ENCODE measurements at places on chromosomes 2 and 18.

GRCh38 chr2:217622205-217623060, 380.4 kb downstream of the TNS1 start:
- DNase-seq: no peak

GRCh38 chr2:145572238-145572637, 1052.3 kb upstream of the ZEB2 start:
- DNase-seq: no peak

DNA sequence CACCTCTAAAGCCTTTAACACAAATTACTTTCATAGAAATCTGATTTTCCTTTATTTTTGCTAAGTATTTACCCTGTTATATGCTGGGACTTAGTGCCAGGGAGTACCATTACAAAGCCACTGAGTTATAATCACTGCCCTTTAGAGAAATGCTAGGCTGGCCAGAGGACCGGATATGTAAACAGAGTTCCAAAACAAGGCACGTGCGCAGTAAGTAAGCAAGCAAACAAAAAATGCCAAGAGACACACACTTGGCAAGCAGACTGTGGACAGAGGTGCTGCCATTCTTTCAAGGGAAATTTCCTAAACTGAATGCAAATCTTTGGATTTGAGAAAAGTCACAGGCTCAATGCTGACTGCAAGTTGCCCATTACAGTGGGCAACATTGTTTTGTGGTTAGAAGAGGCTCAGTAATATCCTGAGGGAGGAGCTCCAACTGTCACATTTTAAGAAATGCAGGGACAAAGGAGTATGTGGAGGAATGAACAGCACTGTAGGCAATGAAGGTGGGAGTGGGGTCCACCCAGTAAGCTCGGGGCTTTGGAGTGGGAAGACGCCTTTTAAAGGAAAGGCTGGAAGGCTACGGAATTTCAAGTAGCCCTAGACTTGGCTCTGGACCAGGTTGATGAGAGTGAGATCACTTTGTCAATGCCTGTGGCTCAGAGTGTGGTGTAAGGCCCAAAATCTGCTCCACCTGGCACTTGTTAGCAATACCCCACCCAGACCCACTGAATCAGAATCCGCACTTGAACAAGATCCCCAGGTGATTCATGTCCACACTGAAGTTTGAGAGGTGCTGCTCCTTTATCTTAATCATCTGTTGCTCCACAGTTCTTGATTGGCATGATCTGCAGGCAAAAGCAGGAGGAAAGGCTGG, 2.1 kb upstream of the PARD6G start:
- no peak for DNase-seq

DNA sequence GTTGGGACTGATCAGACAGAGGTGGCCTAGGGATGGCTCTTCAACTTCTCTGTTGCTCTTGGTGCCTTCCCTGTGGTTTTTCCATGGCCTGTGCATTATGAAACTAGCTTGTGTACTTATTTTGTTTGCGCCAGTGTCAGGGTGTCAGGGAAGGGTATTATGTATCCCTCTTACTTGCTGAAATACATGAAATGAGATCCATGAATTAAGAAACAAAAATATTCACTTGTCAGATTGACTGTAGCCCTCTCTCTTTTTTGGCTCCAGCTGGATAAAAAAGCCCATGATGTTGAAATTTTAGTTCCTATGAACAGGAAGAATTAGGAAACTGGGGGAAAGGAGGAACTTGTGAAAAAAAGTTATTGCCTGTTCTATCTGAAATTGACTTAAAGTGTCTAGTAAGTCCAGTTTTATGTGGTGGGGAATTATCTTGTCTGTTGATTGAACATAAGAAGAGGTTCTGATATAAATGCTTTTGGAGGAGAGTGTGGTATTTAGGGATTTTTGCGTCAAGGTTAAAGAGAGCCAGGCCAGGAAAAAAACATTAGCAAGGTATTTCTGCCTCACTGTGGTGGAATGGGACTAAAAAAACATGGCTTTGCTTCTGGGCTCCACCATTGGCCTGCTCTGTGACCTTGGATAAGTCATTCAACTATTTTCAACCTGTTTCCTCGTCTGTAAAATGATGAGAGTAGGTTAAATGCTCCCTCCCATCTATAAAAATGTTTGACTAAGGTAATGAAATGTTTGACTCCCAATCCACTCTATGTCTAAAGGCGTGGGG, 12.0 kb downstream of the UGP2 start:
- no peak for DNase-seq

GRCh38 chr2:32723467-32724079, 95.7 kb downstream of the TTC27 start:
- no peak for DNase-seq

Data from activated CD4-positive, CD25-positive, alpha-beta regulatory T cell treated with anti-CD3 and anti-CD28 coated beads, Interleukin-2, amount 50 U/mL, for 72 hours (primary cell).